ENCODE measurements at places on chromosomes 1 and 21. TPM values are rescaled to one million over a fixed set of nuclear protein-coding genes. Genes with fewer than 3 reads are reported as not detected.

The DISP3 gene
- not detected for total RNA-seq

DNA sequence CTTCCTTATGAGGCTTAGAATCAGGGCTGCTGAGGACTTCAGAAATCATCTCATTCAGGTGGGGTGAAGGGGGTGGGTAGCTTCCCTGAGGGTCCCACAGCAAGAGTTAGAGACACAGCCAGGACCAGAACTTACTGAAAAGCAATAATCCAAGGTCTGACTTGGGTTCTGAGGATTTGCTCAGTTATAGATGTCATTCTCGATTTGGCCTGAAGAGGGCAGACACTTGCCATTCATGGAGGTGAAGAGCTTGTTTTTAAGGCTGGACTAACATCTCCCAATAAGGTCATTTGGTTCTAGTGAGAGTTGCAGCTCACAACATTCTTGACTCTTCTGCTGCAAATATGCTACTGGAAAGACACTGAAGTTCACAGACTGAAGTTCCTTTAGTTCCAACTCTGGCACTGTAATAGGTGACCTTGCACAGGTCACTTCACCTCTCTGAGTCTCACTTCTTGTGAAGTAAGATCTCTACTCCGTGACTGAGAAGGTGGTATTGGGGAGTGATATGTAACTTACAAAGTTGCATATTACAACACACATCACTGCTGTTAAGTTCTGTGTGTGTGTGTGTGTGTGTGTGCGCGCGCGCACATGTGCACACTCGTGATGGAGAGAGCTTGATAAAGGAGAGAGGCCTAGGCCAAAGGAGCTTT lies 69.8 kb upstream of the DIRAS3 start:
- peak; percentile 74 for DNase-seq

DNA sequence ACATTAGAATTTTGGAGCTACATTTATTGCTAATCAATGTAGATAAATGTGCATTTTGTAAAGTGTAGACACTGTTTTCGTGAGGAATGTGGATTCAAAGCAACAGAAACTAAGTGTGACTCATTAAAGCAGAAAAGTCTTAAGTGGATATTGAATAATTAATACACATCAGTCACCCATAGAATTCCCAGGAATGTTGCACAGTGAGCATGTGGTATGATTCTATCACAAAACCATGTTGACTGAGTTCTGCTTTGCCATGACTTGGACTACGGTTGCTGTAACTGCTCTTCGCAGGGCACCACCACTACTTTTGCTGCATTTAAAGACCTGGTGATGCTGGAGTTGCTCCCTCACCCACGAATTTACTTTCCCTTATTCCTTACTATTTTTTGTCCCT lies 471.8 kb downstream of the KCNT2 start:
- no peak for DNase-seq

The B4GALT3 gene
- 42.6 TPM for total RNA-seq

DNA sequence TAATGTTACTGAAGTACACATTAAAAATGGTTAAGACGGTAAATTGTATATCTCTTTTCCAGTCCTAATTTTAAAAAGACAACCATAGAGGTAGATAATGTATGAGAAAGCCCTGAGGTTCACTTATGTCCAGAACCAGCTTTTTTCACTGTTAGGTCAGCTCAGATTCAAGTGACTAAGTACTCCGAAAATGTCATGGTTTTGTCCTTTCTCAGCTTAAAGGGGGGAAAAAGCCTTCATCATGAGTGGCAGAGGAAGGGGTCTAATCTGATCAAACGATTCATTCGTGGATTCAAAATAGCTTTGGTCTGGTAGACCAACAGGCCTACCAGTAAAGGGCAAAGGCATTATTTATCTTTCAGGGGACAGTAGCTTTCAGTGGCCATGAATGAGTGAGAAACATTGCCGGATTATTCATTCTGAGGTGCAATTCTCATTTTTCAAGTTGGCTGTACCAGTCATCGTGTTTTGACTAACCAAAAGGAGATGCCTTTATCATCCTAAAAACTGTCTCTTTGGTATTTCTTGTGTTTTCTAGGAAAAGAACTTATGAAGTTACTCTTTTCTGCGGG lies 208.4 kb downstream of the HHIPL2 start:
- no peak for DNase-seq

DNA sequence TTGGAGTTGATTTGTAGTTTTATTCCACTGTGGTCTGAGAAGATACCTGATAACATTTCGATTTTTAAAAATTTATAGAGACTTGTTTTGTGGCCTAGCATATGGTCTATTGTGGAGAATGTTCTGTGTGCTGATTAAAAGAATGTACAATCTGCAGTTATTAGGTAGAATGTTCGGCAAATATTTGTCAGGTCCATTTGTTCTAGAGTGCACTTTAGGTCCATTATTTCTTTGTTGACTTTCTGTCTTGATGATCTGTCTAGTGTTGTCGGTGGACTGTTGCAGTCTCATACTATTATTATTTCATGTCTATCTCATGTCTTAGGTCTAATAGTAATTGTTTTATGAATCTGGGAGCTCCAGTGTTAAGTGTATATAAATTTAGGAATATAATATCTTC lies 116.8 kb downstream of the NME7 start:
- DNase-seq: no peak

- no peak for DNase-seq
These were observed 114.3 kb upstream of the FMN2 start for GRCh38 chr1:239977416-239977815.

GRCh38 chr1:31955917-31956736 lies 18.0 kb upstream of the PTP4A2 start:
- peak; percentile 97 for DNase-seq

DNA sequence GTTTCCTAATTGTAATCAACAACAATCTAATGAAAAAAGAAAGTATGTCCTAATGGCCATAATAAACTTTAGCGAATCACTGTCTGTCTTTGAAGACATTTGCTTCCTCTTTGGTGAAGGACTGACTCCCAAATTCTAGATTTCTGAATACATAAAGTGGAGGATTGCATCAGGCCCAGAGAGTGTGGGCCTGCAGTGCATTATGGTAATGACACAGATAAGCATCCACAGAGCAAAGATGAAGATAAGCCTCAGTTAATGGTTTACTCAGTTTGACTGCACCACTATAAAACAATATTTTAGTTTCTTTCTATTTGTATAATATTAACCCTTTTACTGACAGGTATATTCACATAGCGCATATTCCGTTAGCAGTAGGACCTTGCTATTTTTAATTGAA lies 365.5 kb downstream of the KCTD3 start:
- DNase-seq: no peak

All from LHCN-M2 (cell line).